ENCODE measurements at places on chromosomes 11 and 22.

DNA sequence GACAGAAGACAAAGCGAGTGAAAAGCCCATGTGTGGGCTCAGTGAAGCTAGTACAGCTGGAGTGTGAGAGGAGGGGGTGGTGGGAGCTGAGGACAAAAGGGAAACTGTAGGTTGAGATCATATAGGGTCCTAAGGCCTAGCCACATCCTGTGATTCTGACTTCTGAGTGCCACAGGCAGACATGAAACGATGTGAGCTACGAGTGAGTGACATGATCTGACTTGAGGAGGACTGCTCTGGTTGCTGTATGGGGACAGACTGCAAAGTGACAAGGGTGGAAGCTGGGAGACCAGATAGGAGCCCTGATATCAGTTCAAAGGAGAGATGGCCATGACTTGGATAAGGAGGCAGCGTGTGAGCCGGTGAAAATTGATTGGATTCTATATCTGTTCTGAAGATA, 85.4 kb downstream of the MICAL2 start:
- peak; percentile 68 for DNase-seq

GRCh38 chr11:64933935-64934681, 1.6 kb downstream of the GPHA2 start:
- DNase-seq: no peak

DNA sequence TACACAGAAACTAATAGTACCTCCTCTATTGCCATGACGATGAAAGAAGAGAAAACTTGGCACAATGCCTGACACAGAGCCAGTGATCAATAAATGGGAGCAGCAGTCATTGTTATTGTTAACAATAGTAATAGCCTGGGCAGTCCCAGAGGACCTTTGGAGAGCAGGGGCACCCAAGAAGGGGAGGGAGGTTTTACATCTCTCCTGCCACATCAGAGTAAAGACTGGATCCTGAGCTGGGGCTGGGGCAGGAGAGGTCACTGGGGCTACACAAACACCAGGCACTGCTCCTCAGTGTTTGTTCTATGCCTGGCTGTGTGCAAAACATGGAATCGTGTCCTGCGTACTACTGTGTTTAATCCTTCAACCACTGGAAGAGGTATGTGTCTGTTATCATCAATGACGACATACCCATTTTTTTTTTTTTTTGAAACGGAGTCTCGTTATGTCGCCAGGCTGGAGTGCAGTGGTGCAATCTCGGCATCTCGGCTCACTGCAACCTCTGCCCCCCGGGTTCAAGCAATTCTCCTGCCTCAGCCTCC, 25.0 kb upstream of the CREB3L1 start:
- DNase-seq: no peak

DNA sequence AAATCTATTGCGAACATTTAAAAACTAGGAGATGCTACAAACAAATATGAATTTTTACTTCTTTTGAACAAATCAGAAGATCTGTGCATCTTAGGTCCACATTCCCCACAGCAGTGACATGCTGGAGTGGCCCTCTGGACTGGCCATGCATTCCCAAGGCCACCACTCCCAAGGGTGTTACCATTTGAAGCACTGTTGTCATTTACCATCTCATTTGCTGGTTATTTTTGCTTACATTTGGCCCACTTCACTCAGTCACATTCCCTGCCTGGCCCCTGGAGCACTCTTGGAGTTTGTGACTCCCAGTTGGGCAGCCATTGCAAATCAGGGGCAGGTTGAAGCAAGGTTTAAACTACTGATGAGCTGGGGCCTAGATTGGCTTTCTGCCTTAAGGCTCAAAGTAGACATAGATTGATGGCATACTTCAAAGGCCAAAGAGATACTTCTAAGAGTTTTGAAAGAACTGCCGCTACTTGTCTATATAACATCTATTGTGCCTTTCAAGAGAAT, 8.5 kb upstream of the ZNRF3 start:
- DNase-seq: no peak

DNA sequence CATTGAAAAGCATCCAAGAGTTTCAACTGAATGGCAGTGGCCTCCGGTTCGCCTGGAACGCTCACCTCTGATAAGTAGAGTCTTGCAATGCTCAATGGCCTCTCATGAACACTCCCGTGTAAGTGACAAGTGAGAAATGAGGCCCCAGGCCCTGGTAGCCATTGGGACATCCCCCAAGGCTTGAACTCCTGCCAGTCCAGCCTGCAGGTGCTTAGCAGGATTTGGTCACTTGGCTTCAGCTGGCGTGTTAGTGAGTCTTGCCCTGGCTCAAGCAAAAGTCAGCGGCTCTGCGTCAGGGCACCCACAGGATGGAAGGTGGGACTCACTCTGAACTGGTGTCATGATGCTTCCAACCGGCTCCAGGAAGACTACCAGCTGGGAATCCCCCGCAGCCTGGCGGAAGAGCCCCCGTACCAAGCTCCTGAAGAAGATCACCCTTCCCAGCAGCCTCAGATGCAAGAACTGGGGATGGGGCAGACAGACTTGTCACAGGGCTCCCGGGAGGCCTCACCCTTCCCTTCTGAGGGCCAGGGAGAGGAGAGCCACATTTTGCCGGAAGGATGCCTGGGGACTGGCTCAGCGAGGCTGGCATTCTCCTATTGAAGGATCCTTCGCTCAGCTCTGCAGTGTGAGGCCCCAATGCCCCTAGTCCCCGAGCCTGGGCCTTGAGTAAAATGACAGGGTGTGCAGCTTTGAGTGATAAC, 19.3 kb downstream of the MB start:
- DNase-seq: no peak

DNA sequence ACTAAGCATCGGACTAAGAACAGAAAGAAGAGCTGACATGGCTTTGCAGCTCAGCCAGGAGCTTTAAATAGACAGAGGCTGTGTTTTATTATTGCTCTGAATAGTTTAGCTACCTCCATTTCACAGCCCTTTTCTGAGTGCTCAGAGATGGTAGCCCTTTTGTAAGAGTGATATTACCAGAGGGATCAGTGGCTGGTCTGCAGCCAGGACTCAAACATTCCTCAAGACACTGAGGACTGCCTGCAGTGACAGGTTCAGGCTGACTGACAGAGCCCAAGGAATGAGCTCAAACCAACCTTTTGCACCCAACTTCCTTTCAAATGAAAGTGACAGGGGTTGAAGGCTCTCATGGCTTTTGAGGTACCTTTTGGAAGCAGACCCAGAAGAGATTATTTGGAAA, 189.0 kb downstream of the DDX10 start:
- DNase-seq: peak; percentile 6

GRCh38 chr11:97968071-97968470, 1052.7 kb upstream of the CNTN5 start:
- DNase-seq: no peak

DNA sequence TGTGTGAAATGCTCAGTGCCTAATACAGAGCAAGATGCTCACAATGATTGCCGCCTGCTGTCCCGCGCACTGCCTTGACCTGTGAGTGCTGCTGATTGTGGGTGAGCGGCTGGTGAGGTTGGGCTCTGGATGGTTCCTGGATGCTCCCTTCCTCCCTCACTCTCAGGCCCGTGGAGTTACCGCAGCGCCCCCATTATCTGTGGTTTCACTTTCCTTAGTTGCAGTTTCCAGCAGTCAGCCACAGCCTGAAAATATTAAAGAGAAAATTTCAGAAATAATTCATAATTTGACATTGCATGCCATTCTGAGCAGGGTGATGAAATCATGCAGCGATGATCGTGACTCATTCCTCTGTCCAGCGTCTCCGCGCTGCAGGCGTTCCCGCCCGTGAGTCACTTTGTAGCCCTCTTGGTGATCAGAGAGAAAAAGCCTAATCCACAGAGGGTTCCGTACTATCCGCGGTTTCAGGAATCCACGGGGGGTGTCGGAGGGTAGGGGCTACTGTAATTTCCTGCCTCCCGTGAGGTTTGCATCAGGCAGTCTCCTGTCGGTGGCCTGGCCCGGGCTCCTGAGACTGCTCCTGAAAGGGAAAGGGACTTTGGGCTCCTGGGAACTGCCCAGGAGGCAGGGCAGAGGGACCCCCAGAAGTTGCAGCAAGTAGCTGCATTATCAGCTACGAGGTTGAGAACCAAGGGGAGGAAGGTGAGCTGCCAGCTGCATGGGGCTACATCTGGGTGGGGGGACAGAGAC, 10.6 kb downstream of the RPL3 start:
- DNase-seq: no peak

DNA sequence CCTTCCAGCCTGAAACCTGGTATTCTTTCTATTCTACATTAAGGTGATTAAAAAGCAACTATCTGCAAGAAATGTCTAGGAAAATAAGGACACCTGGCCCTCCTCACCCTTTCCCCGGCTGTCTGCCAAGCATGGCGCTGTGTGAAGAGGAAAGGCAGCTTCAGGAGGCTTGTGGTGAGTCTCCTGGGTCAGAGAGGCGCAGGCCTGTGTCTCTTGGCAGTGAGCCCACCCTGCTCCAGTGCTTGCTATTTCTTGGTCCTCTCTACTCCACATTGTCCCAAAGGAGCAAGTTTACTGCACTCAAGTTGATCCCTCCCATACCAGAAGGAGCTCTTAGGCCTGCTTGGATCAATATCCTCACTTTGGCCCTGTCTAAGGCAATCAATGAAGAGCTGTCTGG, 520.7 kb upstream of the B3GAT1 start:
- DNase-seq: no peak

- DNase-seq: no peak
These were observed 146.2 kb upstream of the SYN3 start for GRCh38 chr22:33204408-33204807.

DNA sequence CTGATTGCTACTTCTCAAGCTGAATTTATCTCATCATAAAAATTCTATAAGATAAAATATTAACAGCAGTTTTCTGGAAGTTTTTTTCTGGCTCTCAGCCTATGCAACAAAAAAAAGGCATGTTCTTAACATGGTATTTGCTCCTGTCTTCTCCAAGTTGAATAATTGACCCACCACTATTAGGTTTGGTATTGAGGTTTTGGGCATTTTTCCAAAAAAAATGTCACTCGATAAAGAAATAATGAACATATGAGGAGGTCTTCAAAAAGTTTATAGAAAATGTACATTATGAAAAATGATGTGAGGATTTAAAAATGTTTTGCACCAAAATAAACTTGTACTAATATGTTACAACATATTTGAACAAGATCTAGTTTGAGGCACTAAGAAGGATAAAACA, 808.6 kb upstream of the RAG2 start:
- no peak for DNase-seq

DNA sequence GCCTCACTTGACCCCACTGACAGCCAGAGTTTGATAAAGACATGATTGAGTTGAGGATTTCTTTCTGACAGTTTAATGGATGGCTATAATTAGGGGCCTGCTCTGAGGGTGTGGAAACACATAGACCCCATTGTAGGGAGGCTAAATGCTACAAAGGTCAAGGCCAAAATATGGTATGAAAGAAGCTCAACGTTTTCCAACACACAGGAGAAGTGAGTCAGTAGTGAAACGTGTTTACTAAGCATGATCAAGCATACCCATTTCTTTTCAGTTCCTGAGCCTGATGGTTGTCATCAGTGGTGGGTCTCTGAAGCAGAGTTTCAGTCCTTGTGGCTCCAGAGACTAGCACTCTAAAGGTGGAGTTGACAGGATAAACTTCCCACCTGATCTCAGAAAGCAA, 69.7 kb downstream of the SNX19 start:
- no peak for DNase-seq

- no peak for DNase-seq
These were observed 215.5 kb upstream of the LARGE1 start for GRCh38 chr22:34135749-34136148.

GRCh38 chr11:299951-300735, 817 bp upstream of the IFITM5 start:
- DNase-seq: no peak

DNA sequence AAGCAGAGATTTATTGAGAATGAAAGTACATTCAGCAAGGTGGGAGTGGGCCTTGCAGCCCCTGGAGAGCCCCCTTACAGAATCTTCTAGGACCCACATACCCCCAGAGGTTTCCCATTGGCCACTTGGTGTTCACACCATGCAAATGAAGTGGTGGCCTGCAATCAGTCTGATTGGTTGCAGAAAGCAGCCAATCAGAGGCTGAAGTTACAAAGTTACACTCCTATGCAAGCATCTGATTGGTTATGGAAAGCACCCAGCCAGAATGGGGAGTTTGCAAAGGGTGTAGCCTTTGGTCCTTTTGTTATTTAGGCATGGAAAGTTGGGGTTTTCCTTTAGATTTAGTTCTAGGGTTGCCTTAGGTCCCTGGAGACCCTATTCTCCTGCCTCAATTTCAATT, 34.9 kb downstream of the UVRAG start:
- DNase-seq: no peak

GRCh38 chr22:24153353-24153752, 27.9 kb upstream of the SUSD2 start:
- peak; percentile 56 for DNase-seq

DNA sequence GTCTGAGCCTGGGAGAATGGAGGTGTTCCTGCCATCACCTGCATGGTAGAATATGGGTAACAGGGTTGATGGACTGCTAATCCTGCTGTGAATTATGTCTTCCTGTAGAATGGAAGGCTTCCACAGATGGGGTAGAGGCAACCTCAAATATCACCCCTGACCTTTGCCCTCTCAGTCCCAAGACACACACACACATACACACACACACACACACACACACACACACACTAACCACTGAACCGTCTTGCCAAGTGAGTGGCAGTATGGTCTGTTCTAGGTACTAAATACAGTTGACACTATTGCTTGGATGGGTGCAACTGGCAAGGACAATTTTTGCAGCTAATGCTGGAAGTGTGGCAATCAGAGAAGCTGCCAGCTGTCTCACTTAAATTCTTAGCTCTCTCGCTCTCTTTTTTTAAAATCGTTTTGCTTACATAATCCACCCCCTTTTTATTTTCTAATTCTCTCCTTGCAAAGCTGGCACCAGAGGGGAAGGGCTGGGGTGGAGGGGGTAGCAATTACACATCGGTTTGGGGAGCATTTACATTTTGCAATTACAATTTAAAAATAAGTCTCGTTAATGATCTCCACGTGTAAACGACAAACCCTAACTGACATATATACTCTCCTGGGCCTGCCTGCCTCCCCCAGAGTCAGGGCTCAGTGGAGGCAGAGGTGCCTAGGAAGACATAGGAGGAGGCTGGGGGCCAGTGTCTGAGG, 162.6 kb downstream of the FEZ1 start:
- DNase-seq: no peak

- DNase-seq: no peak
These were observed 538.2 kb downstream of the LRRC4C start for GRCh38 chr11:40921246-40921645.

GRCh38 chr22:23453277-23453676, 126.8 kb downstream of the IGLL1 start:
- no peak for DNase-seq
